ENCODE measurements at places on chromosomes 5 and 9.

GRCh38 chr5:174777583-174777982, 53.2 kb downstream of the MSX2 start:
- DNase-seq = no peak

DNA sequence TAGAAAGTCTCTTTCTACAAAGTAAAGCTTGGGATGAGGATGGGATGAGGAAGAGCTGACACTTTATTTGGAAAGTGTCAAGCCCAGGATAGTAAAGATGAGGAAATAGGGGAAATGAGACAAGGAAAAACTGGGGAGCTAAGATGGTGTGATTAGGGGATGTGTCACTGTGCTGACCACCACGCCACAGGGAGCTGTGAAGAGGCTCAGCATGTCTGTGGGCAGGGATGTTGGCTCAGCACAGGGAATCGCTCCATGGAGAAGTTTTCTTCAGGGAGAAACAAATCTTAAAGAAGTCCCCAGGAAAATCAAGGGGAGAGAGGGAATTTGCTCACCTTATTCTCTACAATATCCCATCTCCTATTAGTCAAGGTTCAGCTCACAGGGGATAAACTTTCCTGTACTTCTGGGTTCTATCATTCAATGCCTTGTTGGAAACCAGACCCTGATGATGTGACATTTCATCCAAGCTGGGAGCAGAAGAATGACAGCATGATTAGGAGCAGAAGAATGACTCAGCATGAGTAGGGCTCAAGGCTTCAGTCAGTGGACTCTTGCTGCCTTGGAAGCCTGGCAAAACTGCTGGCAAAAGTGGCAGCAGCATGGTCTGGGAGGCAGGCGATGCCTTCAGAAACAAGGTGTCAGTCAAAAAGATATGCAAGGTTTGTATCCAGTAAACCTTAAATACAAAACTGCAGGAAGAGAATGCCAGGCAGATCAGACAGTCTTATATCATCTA, 4.9 kb downstream of the HSPB3 start:
- DNase-seq = no peak

DNA sequence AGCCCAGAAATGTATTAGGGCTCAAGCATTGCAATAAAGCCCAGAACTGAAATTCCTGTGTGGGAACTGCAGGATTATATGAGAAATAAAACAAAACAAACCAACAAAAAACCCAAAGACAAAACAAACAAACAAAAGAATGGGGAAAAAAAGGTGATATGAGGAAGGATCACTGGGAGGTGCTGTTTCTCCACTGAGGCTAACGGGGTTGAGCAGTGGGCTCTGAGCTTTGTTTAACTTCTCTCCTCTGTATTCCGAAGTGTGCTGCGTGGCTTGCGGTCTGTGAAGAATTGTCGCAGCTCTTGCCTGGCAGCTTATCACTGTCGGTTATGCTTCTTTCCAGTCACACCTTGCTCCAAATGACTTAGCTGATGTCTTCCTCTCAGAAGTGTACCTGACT, 106.3 kb downstream of the TENT4A start:
- DNase-seq = no peak

- no peak for DNase-seq
Observed at GRCh38 chr5:9423571-9423970, 122.3 kb downstream of the SEMA5A start.

GRCh38 chr5:172610643-172611042, 30.4 kb upstream of the NEURL1B start:
- DNase-seq = no peak

DNA sequence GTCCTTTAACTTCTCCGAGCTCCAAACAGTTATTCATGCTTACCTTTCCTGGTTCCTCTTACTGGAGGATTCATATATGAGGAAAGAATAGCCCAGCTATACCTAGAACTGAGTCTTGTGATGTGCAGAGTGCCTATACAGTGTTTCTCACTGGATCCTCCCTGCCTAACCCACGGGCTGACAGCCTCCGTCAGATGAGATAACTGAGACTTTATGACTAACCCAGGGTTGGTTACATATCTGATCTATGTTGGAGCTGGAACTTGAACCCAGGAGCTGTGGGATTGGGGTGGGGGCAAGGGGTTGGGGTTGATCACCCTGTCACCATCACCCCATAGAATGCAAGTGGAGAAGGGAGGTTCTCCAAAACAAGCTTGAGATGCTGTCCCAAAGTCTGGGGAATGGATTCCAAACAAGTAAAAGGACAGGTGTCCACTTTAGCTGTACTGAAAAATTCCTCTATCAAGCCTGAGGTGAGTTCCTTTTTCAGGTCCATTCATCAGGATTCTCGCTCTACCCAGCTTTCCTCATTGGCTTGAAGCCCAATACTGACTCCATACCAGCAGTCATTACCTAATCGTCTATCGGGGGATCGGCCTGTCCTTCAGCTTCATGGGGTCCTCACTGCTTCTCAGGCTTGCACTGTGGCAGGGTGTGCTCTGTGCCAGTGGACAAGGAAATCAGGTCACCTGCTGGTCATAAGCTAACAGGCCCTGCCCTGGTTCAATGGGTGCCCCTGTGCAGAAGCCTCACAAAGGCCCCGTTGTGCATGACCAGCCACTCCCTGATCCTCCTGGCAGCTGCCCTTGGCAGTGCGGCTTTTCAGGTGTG, 100.6 kb downstream of the ARHGAP26 start:
- no peak for DNase-seq

- no peak for DNase-seq
Observed at GRCh38 chr5:68883436-68883835, 210.4 kb upstream of the SLC30A5 start.

All from activated naive CD4-positive, alpha-beta T cell (primary cell).